CD8-positive, alpha-beta memory T cell (primary cell): ENCODE measurements at places on chromosomes 7 and 10.

DNA sequence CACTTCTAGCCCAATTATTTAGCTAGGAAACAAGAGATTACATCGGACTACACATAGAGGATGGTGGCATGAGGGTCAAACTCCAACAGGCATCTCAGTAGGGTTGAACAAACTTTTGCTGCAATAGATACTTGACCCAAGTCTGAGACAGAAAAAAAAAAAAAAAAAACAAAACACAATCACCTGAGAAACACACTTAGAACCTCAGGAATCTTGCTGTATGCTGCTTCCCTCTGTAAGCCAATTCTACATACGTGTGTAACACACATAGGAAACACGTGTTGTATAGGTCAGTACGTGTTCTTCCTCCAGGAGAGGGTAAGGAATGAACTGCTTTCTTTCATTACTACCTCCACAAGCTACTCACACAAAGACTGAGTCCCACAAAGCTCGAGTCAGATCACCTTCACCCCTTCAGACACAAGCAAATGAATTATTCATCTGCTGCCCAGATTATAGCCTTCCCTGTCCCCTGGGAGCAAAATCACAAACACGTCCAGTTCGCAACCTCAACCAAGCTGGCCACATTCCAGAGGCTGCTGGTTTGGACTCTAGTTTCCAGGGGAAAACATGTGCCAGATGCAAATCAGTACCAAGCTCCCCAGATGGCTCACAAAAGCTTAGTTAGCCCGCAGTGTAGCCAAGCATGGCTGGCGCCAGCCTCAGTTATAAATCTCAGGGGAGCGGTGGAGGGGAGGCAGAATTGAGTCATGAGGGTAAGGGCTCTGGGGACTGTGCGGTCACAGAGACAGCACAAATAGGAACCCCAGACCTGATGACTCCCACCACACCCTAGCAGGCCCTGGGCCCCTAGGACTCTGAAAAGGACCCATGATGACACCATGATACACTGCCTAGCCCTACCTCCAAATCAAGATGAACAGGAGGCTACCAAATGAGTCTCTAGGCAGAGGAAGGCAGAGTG, 15.1 kb downstream of the PSAP start:
- DNase-seq = peak; percentile 6

DNA sequence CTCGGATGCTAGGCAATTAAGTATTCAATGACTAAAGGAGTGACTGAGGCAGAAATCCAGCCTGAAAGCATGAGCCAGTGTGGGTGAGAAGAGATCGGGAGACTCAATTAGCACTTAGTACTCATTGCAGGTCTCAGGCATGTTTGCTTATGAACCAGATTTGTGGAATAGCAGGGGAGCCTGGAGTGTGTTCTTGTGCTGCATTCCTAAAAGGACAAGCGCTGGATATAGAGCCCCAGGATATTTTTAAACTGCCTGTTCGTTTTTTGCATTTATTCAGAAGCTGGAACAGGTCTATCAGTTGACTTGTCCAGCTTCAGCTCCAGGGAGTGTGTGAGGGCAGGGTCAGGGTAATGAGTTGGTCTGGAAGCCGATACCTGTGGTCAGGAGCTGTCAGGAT, 120.3 kb downstream of the BMPER start:
- no peak for DNase-seq

GRCh38 chr7:131553931-131554330, 2.5 kb downstream of the PODXL start:
- no peak for DNase-seq

DNA sequence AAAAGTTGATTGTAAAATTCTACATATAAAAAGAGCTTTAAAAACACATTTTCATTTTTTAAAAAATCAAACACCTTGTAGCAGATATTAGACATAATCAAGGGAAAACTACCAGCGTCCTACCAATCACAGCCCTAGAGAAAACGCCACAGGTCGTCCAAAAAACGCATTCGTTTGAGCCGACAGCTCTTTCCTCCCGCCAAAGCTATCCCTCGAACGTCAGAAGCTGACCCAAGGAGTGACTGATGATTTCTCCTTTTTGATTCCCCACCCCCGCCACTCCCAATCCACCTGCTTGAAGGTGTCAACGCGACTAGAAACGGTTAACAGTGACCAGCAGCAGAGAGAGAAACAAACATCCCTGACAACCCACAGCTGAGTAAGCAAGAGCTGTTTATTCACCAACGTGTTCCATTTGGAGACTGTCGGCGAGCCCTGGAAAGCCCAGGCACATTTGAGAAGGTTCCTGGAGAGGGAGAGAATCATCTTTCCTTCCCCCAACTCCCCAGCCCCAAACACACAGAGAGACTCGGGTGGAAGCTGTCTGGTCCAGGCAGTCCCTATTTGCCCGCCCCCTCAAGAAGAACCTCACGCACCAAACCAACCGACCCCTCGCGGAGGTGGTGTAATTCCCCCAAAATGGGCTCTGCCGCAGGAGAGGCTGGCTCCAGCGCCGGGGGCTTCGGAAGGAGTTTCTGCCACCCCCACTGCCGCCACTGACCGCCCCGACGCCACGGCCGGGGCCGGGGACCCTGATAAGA, 622 bp downstream of the CPEB3 start:
- DNase-seq = peak; percentile 39

DNA sequence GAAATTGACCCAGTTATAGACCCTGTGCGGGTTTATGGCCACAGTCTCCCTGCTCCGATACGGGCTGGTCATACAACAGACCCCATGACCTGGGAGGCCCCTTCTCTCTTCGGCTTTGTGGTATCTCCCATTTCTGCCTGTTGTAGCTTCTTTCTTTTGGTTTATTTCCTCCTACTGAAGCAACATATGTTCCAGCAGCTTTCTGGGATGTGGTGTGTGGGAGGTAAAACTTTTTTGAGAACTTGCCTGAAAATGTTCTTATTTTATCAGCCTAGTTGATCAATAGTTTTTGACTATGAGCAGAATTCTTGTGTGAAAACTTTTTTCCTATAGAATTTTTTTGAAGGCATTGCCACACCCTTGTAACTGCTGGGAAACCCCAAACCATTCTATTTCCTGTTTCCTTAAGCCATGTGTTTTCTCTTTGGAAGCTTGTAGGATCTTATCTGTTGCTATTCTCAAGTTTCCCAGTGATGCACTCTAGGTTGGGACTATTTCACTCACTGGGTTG, 80.0 kb downstream of the DAGLB start:
- no peak for DNase-seq

DNA sequence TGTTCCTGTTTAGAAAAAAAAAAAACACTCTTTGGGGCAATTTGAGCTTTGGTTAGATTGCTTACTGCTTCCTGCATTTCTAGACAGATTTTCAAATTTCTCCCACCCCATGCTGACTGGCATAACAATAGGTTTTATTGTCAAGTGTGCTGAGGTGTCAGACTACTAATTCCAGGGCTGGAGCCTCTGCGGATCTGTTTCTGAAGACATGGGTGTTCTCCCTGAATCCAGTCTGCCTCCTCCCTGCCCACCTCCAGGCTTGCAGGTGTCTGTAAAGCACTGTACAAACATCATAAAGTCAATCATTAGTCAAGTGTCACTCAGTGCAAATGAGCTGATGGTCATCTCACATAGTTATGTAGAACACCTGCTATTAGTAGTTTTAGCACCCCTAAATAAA, 292.4 kb downstream of the GATA3 start:
- DNase-seq = no peak

DNA sequence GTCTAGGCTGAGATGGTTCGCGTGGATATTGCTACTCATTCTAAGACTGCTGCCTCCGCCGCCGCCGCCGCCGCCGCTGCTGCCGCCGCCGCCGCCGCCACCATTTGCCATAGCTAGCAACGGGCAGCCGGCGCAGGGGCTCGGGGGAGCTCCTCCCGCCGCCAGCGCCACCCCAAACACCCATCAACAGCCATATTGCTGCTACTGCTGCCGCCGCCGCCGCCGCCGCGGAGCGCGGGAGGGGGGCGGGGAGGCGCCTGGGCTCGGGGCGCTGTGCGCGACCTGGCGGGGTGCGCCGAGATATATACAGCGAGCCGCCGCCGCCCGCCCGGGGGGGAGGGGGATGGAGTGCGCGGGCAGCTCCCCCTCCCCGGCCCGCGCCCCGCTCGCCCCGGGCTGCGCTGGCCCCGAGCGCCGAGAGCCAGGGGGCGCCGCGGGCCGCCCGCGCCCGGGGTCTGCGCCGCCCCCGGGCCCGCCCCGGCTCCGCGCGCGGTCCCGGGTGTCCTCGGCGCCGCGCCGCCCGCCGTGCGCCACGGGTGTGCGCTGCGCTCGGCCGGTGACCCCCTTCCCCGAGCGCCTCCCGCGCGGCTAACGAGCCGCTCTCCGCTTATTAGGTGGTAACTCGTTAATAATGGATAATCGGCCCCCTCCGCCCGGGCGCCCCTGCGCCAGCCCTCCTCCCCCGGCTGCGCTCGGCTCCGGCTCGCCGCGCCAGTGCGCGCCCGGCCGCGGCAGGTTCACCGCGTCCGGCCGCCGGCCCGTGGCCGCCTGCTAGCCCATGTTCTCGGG, at the start of gene KCNMA1:
TSS of gene KCNMA1 (minus strand) at position 277 of the 789 bp plus-strand sequence.
- DNase-seq = no peak

DNA sequence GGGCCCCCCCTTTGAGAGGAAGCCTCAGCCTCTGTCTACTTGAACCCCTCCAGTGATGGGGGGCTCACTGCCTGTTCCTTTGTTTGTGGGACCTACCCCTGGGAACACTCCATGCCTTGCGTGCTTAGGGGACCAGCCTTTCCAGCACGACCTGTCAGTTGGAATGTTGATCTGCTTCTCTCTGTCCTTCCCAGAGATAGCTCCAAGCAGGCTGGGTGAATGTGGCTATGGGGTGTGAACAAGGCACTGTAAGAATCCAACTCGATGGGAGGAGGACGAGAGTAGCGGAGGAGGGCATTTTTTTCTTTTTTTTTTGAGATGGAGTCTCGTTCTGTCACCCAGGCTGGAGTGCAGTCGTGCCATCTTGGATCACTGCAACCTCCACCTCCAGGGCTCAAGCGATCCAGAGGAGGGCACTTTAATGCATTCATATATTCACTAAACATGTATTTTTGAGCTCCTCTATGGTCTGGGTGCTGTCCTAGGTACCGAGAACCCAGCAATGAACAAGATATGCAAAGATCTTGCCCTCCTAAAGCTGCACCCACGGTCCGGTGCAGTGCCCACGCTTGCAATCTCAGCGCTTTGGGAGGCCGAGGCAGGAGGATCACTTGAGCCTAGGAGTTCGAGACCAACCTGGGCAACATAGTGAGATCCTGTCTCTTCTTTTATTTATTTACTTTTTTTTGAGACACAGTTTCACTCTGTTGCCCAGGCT, 8.5 kb downstream of the CLIP2 start:
- no peak for DNase-seq

DNA sequence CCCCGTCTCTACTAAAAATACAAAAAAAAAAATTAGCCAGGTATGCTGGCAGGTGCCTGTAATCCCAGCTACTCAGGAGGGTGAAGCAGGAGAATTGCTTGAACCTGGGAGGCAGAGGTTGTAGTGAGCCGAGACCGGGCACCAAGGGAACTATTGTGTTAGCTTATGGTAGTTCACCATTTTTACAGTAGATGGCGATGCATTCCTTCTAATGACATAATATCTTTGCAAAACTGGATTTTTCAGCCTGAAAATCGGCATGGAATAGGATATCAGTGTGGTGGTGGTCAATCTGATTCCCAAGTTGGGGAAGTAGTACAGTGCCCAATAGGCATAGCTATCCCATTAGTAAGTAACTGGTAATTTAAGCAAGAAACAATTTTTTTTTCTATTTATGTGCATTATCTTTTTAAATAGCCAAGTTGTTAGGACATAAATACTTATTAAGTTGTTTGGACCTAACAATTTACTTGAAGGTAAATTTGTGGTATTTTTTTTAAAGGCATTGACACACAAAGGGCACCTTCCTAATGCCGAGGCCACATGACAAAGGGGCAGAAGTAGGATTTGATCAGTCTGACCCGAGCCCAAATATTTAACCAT, 17.6 kb upstream of the IMPDH1 start:
- DNase-seq = no peak

GRCh38 chr7:47953822-47954221, 5.6 kb upstream of the PKD1L1 start:
- no peak for DNase-seq

- no peak for DNase-seq
Measured at GRCh38 chr10:107577221-107577620, 412.7 kb upstream of the SORCS1 start.

GRCh38 chr10:28181478-28182096, 121.3 kb downstream of the MPP7 start:
- DNase-seq = no peak

DNA sequence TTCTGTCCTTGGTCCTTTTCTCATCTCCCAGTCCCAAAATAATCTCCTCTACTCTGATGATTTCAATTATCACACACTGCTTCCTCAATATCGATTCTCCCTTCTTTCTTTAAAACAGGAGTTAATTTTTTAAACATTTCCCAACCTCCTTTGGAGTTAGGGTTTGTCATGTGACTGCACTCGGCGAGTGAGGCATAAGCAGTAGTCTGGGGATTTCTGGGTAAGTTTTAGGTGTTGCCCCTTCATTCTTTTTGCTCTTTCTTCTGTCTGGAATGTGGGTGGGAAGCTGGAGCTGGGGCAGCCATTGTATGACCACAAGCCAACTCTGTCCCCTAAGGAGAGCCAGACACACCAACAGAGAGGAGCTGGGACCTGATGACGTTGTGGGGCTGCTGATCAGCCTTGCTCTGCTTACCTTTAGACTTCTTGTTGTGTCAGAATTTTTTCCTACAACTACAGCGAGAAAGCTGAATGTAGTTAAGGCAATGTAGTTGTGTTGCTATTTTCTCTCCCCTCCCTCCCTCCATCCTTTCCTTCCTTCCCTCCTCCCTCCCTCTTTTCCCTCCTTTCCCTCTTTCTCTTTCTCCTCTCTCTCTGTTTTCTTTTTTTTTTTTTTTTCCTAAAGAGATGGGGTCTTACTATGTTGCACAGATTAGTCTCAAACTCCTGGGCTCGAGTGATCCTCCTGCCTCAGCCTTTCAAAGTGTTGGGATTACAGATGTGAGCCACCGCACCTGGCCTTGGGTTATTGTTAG, 6.5 kb upstream of the TSPAN14 start:
- DNase-seq = no peak

GRCh38 chr10:97572214-97572989, at the start of gene ANKRD2:
TSS of gene ANKRD2 (plus strand) at chr10:97572779. CDS start at chr10:97572789, 10 bp downstream.
- peak; percentile 61 for DNase-seq

GRCh38 chr10:70169649-70170364, 507 bp downstream of the SAR1A start:
- no peak for DNase-seq

DNA sequence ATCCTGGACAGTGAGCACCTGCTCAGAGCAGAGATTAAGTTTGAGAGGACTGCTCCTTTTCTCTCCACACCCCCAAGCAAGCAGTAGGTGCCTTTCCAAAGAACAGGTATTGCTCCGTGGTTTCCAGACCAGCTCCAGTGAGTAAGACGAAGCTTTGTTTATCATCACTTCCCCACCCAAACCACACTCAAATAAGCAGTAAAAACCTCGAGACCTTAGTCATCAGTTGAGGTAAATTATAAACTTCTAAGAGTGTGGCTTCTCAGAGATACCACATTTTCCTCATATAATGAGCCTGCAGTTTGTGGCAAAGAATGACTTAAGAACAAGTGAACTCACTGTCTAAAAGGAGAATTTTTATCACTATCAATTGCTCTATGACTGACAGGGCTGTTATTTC, 50.0 kb upstream of the GRB10 start:
- DNase-seq = no peak

- DNase-seq = no peak
Measured at GRCh38 chr7:45596665-45597095, 22.5 kb downstream of the ADCY1 start.
